Bone marrow (tissue), 2 donors: ENCODE measurements at places on chromosomes 16 and 17.

DNA sequence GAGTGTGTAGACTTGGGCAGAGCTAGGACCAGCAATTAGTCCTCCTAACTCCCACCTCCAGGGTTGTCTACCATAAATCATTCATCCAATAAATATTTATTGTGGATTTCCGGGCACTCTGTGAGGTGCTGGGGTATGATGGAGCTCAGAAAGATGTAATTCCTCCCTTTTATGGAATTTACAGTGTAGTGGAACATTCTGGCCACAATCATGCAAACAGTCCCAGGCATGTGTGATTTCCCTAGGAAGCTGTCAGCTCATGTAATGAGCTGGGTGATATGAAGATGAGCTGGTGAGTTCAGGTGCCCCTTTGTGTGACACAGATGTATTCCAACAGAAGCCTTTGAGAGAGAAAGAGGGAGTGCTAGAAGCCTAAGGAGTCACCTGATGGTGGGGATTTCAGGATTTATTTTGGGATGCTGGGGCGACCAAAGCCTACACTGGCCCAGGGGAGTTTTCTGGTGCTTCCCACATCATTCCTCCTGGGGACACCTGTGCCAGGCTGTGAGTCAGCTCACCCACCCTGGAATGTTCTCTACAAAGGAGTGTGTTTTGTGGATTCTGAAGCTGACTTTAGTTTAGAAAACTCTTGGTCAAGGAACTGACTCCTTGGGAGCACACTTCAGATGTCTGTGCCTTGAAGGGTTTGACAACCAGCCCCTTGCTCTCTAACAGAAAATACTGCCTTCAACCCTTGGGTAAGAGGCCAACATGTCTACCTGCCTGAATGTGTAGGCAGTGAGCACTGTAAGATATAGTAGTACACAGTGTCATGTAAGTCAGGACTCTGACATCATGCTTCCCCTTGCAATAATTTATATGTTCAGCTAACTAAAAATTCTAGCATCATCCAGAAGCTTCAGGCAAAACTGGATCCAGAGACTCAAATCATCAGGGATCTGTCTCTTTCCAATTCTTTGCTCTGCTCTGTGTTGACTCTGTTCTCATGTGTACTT is 42.9 kb downstream of the HS3ST4 start:
- DNase-seq, result no peak

- DNase-seq, result no peak
These were observed 6.9 kb upstream of the CHMP6 start for GRCh38 chr17:80984749-80985148.

DNA sequence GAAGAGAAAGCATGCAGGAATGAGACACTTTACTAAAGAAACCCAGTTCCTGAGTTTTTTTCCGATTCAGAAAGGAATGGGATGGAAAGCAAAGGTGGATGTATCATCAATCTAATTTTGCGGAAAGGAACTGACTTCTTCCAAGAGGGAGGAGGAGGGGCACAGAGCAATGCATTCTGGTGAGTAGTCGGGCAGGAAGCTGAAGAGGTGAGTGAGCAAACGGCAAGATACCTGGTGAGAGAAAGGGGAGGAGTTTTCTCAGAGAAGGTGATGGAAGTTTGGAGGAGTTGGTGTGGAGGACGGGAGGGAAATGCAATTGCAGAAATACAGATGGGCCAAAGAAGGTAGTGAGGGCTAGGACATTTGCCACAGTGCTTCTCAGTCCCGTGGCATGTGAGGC is 713.2 kb downstream of the KCNJ2 start:
- DNase-seq, result no peak

GRCh38 chr17:5644065-5644464 is 59.8 kb upstream of the NLRP1 start:
- no peak for DNase-seq

DNA sequence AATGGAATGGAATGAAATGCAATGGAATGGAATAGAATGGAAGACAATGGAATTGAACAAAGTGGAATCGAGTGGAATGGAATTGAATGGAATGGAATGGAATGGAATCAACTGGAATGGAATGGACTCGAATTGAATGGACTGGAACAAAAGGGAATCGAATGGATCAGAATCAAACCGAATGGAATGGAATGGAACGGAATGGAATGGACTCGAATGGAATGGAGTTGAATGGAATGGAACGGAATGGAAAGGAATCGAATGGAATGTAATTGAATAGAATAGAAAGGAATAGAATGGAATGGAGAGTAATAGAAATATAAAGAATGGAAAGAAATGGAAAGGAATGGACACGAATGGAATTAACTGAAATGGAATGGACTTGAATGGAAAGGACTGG is 475.2 kb upstream of the WSB1 start:
- DNase-seq, result no peak

GRCh38 chr16:2611499-2611862 is 70.8 kb upstream of the KCTD5 start:
- no peak for DNase-seq

- DNase-seq, result no peak
These were observed 286.6 kb downstream of the SOX9 start for GRCh38 chr17:72407336-72407909.

GRCh38 chr16:62568926-62569325 is 532.7 kb upstream of the CDH8 start:
- DNase-seq, result no peak
